Keratinocyte (primary cell): ENCODE measurements at places on chromosomes 4 and X.

DNA sequence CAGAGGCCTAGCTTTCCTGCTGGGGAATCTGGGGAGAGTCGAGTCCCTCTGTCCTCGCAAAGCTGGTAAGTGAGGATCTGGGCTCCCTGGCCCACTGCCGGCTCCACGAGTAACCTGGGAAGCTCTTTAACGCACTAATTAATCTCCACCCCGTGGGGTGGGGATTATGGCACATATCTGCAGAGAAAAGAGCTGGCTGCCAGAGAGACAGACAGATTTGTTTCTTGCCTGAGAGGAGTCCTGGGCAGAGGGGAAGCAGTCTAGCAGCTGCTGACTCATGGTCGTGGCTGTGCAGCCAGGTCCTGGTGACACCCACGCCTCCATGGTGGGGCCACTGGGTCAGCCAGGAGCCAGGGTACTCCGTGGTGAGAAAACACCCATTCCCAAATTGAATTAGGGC is 14.0 kb downstream of the SORCS2 start:
- no peak for DNase-seq

DNA sequence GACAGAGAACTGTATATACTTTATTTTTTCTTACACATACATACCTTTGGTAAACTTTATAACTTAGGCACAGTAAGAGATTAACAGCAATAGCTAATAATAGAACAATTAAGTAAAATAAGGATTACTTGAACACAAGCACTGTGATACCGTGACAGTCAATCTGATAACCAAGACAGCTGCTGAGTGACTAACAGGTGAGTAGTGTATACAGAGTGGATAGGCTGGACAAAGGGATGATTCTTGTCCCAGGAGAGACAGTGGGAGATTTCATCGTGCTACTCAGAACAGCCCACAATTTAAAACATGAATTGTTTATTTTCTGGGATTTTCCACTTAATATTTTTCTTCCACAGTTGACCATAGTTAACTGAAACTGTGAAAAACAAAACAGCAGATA is 411.8 kb downstream of the PPP1R2C start:
- DNase-seq = no peak

GRCh38 chrX:12360986-12361598 is 222.8 kb downstream of the FRMPD4 start:
- no peak for DNase-seq

DNA sequence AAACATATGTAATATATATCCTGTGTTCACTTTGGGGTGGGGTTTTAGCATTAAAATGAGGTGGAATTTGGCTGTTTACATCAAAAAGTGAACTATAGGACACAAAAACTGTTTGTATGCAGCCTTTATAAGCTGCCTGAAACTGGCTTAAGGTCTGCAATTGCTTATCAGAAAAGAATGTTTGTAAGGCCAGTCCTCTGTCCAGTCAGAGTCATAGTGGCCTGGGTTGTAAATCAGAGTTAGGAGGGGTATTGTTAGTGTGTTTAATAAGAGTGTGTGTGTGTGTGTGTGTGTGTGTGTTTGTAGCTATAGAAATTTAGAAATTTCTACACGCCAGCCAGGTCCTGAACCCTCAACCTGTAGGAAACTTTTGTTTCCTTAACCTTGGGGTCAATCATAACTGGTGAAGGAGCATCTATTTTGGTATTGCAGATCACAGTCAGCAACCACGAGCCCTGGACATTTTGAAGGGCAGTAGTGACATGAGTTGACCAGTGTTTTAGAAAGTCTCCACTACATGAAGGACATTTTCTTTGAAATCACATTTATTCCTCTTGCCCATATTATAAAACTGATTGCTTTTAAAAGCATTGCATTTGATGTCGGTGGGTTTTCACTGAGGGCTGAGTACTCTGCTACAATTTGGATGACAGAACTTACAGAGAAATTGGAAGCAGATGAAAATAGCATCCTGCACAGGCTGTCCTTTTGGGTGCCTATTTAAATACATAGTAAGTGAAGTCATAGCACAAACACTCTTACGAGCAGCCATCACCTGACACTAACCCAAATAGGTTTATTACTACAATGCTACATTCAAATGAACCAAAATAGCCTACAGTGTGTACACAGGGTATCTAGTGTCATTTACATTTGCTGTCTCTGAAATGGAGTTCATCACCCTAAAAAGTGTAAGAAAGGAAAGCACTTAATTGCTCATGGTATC is 11.2 kb upstream of the TMEM154 start:
- no peak for DNase-seq

GRCh38 chr4:177671845-177672244 is 229.6 kb upstream of the AGA start:
- DNase-seq = no peak

- no peak for DNase-seq
These were observed 20.5 kb upstream of the AFAP1 start for GRCh38 chr4:7960017-7960789.

GRCh38 chr4:84496706-84497503 is 2.2 kb downstream of the NKX6-1 start:
- DNase-seq = no peak

DNA sequence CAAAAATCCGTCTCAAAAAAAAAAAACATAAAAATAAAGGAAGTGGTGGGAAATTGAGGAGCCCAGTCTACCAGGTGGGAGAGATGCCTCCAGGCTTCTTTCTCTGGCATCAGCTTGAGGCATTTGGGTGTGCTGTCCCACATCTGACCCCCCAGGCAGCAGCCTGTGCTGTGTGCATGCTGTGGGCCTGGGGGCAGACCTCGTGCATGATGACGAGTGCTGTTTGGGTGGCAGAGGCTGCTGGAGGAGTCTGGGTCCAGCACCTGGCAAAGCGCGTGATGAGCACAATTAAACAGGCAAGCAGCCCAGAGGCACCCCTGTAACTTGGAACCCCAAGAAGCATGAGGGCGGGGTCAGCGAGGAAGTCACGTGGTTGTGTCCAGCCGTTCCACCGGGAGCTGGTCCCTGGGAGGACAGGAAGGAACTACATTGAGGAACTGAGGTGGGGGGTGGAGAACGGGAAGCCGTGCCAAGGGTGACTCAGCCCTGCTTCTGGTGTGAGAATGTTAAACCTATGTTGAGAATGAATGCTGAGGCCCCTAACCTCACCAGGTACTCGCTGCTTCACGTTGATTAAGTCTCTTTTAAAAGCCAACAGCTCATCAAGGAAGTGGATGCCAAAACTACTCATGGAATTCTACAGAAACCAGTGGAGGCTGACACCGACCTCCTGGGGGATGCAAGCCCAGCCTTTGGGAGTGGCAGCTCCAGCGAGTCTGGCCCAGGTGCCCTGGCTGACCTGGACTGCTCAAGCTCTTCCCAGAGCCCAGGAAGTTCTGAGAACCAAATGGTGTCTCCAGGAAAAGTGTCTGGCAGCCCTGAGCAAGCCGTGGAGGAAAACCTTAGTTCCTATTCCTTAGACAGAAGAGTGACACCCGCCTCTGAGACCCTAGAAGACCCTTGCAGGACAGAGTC is 6.1 kb downstream of the TACC3 start:
- peak; percentile 90 for DNase-seq

DNA sequence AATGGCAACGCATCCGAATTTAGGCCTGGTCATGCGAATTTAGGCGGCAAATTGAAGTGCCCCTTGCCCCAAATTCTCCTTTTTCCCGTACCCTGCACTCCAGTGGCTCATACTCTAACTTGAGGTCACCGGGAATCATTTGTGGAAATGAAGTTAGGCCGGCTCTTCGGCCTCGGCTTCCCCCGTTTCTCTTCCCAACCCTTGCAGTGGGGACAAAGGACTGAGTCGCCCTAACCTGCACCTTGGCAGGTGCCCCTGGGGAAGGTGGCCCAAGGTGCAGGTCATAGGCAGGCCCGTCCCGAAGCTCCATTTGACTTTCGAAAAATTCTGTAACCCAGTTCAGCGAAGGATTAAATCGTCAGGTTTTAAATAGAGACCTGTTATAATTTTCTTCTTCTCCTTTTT is 811 bp downstream of the SRD5A3 start:
- DNase-seq = no peak

DNA sequence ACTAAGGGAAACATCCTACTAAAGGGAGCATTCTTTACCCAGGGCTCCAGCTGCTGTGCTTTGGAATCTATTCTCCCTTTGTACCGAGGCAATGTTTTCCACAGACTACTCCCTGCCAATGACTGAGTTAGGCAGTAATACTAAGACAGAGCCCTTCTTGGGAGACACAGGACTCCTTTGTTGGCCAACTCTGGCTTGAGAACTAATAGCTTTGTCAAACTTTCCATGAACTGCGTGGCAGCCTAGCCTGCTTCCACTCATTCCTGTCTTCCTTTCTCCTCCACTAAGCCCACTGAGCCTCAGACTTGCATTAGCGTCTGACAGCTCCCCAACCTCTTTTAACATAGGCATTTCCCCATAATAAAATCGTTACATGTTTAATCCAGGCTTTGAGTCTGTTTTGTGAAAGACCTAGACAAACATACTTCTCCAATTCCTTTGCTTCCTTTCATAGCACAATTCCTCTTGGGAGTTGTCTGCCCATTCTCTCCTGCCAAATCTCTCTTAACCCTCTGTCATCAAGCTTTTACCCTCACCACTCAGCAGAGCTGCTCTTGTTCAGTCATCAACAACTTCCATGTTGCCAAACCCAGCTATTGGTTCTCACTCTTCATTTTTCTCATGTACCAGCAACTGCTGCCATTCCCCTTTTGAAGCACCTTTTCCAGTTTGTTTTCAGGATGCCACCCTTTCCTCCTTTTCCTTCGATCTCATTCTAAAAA is 300.3 kb upstream of the IGFBP7 start:
- DNase-seq = no peak

GRCh38 chrX:136170139-136170800 is 22.9 kb downstream of the FHL1 start:
- no peak for DNase-seq

GRCh38 chrX:148611993-148612392 is 111.6 kb downstream of the AFF2 start:
- no peak for DNase-seq

DNA sequence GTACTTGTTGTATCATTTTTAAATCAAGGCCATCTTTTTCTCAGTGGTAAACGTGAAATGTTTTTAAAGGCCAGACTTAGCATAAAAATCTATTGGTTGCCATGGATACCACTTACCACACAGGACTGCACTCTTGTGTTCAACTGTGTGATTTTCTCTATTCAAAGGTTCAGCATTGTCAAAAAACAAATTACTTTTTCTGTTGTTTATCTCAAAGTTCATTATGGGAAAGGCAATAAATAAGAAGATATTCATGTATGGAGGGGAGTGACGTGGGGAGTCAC is 231.0 kb upstream of the GATB start:
- DNase-seq = no peak

GRCh38 chr4:158159054-158159717 is 13.6 kb downstream of the GASK1B start:
- DNase-seq = peak; percentile 58

GRCh38 chrX:23493941-23494374 is 159.3 kb downstream of the PTCHD1 start:
- DNase-seq = no peak

GRCh38 chr4:163194593-163194992 is 27.9 kb upstream of the NAF1 start:
- DNase-seq = no peak

DNA sequence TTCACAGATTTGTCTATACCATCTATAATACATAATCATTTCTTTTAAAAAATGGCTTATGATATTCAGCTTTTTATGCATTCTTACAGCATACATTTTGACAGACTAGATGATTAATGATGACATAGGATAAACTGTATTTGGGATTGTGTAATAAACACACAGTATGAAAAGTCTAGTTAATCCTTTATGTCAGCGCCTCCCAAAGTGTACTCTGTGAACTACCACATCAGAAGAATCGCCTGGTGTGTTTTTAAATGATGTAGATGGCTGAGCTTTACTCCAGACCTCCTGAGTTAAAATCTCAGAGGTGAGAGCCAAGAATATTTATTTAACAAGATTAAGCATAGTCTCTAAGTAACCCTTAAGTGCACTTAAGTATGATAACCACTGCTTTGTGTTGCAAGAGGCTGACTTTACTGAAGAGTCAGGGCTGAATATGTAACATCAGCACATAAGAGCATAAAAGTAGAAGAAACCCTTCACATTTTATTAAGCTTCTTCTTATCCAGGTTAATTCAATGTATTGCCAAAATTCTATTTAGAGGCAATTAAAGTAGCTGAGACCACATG is 104.2 kb downstream of the ANK2 start:
- DNase-seq = no peak

GRCh38 chr4:101039367-101039766 is 308.0 kb downstream of the PPP3CA start:
- DNase-seq = no peak

GRCh38 chr4:46656071-46656470 is 253.0 kb downstream of the COX7B2 start:
- DNase-seq = no peak

DNA sequence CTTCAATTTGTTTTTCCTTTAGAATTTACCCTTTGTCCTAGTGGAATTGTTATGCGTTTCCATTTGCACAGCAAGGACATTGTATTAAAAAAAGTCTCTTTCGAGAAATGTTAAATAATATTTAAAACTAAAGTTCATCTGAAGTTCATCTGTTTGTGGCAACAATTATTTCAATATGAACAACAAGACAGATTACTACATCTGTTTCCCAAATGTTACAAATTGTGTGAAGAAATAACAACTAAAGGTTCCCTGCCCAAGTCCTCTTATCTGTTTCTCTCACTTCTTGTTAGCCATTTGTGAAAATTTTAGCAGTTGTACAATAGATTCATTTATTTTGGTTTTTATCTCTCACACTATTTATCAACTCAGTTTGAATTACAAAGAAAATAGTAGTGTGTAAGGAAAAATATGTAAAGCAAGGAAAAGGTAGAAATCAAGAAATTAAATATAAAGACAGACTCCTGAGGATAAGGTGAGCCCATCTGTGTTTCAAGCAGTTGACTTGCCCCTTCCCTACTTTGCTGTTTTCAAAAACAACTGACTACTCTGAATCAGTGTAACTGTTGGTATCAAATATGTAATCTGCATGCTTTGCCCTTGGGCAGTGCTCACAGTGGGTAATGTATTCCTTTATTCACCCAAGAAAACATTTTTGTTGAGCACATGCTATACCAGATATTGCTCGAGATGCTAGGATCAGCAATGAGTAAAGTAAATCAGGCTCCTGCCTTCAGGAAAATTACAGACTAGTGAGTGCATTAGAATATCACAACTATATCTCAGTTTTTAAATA is 118.9 kb upstream of the PCDH7 start:
- DNase-seq = no peak
